Stimulated activated CD8-positive, alpha-beta memory T cell treated with anti-CD3 and anti-CD28 coated beads, Interleukin-7, amount 100 ng/mL, for 4 hours (primary cell): ENCODE measurements at places on chromosomes 2 and 18.

GRCh38 chr2:176612736-176613135, 343.5 kb downstream of the MTX2 start:
- no peak for DNase-seq

DNA sequence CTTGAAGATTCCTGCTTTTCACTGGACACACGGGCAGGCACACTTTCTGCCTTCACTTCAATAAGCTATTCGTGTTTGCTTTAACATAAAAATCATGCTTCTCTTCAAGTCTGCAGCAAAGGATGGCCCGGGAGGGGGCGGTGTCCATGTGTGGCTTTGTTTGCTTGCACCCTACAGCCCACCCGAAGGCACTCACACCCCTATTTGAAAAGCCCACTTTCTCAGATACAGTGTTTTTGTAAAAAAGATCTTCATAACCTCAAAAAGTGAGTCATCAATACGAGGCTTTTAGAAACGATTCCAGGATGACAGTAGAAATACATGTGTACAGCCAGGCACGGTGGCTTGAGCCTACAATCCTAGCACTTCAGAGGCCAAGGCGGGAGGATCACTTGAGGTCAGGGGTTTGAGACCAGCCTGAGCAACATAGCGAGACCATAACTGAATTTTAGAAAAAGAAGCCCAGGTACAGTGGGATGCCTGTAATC, 36.5 kb upstream of the HPCAL1 start:
- DNase-seq, result no peak

DNA sequence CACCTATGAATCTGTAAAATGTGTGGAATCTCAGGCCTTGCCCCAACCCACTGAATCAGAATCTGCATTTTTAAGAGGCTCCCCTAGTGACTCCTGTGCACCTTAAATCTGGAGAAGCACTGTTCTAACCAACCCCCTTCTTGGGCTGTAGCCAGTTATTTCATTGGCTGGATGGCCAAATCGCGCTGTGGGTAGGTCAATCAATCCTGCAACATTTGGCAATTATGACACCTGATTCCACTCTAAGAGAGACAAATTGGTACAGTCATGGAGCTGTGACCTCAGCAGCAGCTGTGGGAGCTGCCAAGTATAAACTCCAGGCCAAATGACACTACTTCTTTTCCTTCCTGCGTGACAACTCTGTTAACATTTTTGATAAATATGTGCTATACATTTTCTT, 208.7 kb downstream of the CLIP4 start:
- DNase-seq, result no peak

DNA sequence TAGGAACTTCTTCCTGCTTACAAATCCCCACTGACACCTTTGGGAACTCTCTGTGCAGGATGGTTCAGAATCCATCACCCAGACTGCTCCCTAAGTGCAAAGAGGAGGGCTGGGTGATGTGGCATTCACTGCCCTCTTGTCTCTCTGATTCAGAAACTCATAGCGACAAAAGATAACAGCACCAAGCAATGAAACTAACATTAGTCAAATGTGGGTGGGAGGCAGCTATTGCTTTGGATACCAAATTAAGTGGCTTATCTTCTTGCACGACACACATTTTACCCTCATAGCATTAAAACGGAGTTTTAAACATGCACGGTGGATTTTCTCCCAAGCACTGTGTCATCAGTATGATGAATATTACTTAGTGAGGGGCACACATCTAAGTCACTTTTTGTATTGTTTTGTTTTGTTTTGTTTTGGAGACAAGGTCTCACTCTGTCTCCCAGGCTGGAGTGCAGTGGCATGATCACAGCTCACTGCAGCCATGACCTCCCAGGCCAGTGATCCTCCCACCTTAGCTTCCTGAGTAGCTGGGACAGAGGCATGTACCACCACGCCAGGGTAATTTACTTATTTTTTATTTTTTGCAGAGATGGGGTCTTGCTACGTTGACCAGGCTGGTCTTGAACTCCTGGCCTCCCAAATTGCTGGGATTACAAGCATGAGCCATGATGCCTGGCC, 40.9 kb upstream of the NEB start:
- DNase-seq, result no peak

GRCh38 chr2:23824777-23825212, 102.1 kb downstream of the ATAD2B start:
- no peak for DNase-seq

GRCh38 chr2:3519255-3520205, at the start of gene ADI1:
ADI1 (minus strand) TSS chr2:3519531; CDS start chr2:3519487, 44 bp downstream.
- DNase-seq, result peak; percentile 67

GRCh38 chr2:189393440-189394111, 47.7 kb upstream of the WDR75 start:
- DNase-seq, result no peak

DNA sequence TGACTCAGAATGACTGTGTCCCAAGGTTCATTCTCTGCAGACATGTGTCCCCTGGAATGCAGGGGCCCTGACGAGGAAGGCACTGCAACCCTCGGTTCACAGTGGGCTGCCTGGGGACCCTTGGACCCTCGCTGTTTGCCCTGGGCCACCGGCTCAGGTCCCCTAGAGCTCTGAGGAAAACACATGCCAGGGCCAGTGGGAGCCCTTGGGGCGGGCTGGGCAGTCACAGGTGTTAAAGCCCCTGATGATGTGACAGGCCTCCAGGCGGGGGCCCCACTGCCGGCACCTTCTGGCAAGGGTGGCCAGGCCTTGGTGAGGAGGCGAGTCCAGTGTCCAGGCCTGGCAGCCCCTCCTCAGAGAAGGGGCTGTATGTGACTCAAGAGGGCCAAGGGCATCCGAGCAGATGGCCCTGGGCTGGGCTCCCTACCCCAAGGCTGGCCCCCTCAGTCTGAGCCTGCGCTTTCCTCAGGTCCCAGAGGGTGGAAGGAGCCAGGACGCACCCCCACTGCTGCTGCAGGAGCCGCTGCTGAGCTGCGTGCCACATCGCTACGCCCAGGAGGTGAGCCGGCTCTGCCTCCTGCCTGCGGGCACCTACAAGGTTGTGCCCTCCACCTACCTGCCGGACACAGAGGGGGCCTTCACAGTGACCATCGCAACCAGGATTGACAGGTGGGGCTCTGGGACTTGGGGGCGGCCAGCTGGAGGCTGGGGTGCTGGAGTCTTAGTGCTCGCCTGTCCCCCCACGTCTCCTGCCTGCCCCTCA, 11.1 kb downstream of the CAPN10 start:
- DNase-seq, result no peak

DNA sequence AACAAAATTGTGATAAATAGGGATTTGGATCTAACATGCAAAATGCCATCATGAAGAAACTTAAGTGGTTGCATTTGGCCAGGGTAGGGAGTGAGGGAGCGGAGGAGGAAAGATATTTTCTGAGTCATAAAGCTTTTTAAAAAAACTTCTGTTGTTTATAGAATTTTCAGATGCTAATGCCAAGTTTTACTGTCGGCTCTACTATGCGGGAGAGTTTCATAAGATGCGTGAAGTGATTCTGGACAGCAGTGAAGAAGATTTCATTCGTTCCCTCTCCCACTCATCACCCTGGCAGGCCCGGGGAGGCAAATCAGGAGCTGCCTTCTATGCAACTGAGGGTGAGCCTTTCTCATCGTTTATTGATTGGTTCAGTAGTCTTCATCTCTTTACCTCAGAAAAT, 56.0 kb upstream of the PTH2R start:
- no peak for DNase-seq

DNA sequence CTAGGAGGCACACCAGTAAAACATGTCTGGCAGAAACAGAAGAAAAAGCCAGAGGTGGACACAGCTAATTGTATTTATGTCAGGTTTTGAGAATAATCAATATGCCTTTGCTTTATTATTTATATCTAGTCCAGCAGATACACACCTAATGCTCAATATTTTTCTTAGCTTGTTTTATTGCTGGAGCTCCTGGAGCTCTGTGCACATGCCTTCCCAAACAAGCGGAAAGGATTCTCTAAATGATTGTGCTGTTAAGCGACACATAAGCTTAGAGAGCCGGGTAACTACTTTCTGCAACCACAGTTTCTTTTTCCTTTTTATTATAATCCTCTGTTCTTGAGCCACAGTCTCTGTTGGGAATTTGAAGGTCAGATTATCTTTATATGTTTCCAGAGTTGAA, 177.3 kb upstream of the ST6GAL2 start:
- no peak for DNase-seq

DNA sequence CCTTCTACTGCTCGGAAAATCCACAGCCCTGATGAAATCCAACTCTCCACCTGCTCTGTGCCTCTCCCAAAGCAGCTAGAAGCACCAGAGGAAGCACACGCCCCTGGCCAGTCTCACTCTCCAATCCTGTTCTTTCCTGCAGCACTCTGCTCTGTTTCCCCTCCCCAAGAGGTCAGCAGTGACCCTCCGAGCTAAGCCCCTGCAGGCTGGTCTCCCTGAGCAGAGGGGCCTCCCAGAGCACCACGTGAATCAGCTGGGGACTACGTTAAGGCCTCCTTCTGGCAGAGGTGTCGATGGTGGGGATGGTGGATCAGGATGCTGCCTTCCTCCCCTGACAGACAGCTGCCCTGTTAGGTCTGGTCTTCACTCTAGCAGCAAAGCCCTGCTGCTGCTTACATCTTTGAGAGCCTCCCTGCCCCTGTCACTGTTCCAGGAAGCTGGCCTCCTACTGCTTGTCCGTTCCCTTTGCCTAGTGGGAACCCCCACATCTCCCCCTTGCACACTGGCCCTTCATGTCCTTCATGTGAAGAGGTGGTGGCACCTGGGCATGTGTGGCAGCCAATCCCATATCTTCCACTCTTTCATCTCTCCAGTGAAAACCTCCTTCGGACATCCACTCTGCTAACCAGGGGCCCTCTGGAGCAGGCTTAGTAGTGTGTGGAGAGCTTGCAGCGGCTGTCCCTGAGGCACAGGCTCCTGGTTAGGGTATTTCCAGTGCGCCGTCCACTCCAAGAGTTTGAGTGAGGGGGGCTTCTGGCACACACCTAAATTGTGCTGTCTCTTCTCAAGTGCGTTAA, 307.5 kb upstream of the HS6ST1 start:
- DNase-seq, result no peak
